CD4-positive, alpha-beta T cell treated with Interleukin-12 subunit alpha and Interleukin-12 subunit beta, for 1 hour (primary cell): ENCODE measurements at places on chromosomes 2 and 18.
A peak's percentile ranks its signal among the peaks of the same experiment; 100 is the strongest.

DNA sequence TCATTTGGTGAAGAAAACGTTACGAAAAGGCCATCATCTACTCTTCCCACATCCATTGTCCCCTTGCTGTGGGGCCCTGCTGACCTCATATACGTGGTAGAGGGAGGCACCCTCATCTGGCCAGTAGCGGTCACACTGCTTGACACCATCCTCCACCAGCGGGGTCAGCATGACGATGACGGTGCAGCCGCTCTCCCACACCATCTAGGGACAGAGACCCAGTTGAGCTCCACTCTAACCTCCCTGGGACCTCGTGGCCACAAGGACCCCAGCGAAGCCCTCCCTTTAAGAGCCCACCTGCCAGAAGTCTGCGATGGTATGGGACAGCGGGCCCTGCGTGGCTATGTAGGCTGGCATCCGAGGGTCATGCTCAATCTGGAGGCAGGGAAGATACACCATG is 13.1 kb downstream of the PTPRN start:
- DNase-seq = no peak

DNA sequence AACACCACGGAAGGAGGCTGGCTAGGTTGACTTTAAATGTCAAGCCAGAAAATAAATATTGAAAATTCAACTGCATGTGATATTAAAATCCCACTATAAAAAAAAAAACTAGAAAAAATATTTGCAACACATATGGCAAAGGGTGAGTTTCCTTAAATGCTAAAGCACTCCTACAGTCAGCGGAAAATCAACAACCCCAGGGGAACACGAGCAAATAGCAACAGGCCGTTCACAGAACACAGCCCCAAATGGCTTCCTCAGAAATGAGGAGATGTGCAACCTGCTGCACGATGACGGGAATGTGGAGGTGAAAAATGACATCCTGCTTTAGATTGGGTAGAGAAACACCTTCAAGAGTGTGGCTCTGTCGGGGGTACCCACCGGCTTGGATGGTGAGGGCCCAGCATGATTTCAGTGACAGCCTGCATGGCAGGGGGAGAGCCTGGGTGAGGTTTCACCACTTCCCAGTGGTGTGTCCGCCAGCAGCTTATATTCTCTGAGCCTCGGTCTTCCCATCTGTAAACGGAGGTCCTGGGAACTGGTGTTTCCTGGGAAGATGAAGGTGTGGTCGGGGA is 157.9 kb upstream of the GLI2 start:
- DNase-seq = no peak

- DNase-seq = no peak
These were observed 32.9 kb downstream of the CFAP210 start for GRCh38 chr2:169661265-169661664.

DNA sequence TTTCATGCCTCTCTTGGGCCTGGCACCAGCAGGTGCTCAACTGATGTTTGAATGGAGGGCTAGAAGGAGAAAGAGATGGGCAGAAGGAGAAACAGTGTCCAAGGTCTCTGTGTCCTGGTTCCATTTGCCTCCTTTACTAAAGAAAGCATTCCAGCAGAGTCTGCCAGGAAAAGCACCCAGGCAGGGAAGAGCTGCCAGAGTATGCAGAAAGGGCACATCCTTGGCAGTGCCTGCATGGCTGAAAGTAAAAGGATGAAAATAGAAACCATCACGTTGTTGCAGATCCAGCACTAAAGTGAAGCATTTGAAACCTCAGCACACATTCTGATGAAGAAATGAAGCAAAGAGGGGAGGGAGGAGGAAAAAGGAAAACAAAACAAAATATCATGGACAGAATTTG is 142.2 kb downstream of the ESCO1 start:
- DNase-seq = no peak

DNA sequence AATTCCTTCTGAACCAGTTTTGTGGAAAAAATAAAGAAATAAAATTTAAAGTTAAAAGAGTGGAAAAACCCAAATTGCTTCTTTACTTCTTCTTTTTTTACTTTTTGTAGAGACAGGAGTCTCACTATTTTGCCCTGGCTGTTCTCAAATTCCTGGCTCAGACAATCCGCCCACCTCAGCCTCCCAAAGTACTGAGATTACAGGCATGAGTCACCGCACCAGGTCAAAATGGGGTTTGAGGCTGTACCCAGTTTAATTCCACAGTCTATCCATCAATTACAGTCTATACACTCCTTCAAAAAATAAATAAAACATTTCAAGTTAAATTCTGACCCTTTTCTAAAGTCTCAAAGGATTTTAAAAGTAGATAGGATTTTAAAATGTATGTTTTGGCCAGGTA is 120.3 kb downstream of the FAM161A start:
- no peak for DNase-seq

DNA sequence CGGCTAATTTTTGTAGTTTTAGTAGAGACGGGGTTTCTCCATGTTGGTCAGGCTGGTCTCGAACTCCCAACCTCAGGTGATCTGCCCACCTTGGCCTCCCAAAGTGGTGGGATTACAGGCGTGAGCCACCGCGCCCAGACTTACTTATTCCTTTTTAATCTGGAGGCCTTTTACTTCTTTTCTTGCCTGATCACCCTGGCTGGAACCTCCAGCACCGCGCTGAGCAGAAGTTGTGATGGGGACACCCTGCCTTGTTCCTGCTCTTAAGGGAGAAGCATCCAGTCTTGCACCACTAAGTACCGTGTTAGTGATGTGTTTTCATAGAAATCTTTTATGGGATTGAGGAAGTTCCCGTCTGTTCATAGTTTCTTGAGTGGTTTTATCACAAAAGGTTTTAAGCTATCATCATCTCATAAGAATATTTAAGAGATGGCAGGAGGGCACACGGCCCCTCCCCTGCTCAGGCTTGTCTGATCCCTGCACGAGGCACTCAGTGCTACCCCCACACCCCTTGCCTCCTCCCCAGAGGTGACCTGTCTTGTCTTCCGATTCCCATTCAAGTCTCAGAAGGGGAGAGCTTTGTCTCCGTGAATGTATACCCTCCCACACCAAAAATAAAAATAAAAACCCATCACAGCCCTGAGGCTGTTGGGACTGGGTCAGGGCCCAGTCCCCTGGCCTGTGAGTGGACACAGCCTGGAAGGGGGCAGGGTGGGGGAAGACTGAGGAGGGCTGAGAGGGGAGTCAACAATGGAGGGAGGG is 65.3 kb upstream of the SMAD7 start:
- DNase-seq = no peak

- peak; percentile 75 for DNase-seq
These were observed 31.9 kb upstream of the CREG2 start for GRCh38 chr2:101419096-101419663.

DNA sequence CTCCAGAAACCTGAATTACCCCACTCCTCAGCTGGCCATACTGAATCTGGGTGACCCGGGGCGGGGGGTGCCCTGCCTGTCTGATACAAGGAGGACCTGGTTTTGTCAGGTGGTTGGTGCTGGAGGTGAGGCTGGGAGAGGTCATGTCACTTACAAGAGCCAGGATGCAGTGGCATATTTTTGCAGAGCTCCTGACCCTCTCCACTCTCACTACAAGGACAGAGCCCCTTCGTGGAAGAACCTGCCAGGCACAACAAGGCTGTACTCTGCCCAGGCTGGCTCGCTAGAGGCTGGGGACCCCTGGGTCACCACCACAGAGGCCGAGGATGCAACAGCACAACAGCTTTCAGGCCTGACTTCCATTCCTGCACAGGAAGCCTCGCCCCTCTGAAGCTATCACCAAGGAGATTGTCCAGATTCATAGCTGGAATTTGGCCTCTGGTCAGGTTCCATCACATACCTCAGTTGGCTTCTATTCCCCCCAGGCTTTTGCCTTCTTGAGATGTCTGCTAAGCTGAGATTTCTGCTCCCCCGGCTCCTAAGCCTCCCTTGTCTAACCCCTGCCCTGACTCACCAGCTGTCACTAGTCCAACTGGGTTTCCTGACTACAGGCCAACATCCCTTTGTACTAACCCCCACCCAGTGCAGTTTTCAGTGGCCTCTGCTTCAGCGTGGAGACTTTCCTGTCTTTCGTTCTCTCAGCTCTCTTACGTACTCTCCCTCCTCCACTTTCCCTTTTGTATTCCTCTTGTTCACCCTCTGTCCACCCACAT is 132.5 kb upstream of the EPAS1 start:
- no peak for DNase-seq

DNA sequence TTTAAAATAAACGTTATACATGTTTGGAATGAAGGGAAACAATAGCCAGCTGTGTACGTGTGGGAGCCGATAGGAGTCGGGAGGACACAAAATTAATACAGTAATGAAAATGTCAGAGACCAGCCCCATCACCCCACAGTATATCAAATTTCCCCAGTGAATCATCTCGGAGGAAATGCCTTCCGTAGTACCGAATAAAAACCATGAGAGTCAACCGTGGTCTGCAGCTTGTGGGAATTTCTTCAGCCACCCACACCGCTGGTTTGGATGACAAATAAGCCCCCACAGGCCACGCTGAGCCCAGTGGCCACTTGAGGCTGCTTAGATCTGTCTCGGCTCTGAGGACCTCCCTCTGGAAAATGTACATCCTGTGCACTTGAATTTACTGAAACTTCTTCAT is 133.7 kb downstream of the COL6A3 start:
- DNase-seq = no peak

DNA sequence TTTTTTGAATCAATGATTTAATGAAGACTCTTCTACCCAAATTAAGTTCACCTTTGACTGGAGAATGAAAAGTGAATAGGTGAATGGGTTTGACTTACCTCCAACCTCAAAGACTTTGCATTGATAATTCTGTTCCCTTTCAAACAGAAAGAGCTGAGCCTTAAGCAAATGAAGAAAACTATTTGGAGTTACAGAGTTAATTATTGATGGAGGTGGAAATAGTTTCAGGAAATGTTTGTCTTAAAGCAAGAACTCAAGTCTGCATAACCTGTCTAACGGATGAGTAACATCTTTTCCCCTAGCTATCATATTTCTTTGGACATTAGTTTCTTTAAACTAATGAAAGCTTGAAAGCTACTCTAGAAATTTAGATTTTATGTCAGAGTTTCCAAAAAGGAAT is 166.5 kb downstream of the CERS6 start:
- no peak for DNase-seq

DNA sequence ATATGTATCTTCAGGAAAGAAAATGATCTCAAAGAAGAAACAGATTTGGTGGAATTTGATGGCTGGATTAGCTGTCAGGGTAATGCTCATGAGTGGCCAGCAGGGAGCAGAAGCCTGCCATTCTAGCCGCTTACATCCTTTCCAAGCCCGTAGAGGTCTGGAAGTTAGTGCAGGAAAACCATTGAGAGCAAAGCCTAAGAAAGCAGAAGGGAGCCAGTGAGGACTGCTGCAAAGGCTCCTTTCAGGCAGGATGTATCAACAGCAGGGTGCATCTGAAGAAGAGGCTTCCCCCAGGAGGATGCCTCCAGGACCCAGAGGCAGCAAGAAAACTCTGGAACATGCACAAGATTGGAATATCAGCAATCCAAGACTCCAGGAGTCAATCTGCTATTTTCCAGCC is 22.9 kb upstream of the LBH start:
- DNase-seq = peak; percentile 60

DNA sequence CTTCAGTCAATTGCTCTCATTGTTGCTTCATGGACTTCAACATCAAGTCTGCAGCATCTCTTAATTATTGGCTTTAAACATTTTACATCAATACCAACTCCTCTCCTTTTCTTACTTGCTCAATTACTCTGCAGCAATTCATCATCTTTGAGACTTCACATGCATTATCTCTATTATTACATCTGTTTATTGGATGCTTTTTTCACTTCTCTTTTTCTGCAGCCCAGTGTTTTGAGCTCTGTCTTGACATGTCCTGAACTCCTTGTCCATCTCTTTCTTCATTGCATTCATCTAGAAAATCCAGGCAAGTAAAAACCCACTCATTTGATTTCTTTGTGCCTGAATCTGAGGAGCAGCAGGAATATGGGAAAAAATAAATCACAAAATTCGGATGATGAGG is 647.9 kb downstream of the PLCL1 start:
- no peak for DNase-seq

DNA sequence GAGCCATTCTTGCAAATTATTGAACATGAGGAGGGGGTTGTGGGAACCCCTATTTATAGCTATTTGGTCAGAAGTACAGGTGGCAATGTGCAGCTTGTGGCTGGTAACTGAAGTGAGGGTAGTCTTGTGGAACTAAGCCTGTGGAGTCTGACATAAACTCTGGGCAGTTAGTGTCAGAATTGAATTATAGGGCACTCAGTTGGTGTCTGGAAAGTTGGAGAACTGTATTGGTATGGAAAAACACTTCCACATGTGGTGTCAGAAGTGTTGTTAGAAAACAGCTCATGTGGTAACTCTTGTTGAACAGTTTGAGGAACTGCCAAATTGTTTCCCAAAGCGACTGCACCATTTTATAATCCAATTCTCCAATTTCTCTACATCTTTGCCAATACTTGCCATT is 7.5 kb downstream of the RALBP1 start:
- DNase-seq = no peak

GRCh38 chr2:68368654-68369336 is 3.7 kb downstream of the PLEK start:
- DNase-seq = no peak

- DNase-seq = no peak
These were observed 117.2 kb downstream of the HNMT start for GRCh38 chr2:138081225-138082073.
